ENCODE measurements at places on chromosomes 1 and 21.

DNA sequence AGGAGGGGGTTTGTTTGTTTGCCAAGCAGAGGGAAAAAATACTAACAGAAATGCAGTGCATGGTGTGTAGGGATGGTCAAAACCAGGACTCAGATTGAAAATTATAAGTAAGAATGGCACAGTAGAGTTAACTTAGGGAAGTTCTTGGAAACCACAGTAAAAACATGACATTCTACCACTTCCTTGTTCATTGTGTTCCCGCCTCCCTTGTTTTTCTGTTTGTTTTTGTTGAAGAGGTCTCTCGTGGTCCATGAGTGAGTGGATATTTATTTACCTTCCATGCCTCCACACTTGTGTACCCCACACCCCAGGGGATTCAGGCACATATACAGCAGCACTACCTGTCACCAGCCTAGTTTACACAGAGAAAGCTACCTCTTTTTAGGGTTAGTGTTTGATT is 69.6 kb downstream of the OLFML2B start:
- no peak for DNase-seq

GRCh38 chr1:61853583-61853982 is 111.3 kb downstream of the PATJ start:
- DNase-seq = peak; percentile 44

- peak; percentile 56 for DNase-seq
Measured at GRCh38 chr1:10835822-10836421, 39.5 kb upstream of the CASZ1 start.

DNA sequence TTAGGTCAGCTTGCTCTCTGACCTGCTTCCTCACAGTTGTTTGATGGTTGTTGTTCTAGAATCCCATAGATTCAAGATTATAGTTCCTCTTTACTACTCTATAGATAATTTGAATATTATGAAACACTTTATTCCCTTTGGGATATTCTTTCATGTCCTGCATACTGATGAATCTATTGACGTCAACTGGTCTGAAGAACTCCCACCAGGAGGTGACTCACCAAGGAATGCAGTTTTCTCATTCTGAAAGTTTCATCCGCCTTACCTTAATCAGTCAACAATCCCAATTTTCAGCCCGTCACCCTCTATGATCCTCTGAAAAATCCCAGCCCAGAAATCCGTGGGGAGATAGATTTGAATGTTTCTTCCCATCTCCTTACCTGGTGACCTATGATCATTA is 834.1 kb upstream of the PRMT6 start:
- DNase-seq = peak; percentile 63

DNA sequence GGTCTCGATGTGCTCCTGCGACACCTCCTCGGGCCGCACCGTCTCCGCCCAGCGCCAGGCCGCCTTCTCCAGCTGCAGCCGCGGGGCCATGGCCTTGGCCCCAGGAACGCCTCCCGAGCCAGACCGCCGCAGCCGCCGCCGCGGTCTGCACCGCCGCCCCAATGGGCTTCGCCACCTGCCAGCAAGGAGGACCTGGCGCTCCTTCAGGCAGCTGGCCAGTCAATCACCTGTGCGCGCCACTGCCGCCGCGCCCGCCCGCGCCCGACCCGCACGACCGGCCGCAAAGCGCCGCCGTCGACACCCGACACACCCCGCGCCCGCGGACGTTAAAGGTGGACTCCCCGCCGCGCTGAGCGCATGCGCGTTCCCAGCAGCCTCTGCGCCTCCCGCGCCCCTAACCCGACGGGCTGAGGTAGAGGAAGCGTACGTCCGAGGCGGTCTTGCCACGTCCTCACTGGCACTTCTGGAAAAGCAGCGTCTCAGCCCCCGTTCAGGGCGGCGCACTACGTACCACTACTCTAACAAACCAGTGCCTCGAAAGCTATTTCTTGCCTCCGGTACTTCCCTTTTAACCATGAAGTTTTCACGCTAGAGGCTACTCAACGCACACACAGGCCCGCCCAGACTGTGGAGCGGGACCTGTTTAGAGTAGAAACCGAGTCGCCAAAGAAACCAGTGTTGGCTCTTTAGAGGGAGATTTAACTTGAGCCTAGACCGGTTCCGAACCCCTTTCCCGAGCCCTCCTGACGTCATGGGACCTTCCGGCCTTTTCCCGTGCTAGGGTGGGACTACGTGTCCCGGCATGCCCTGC is at the start of gene USP48:
Gene USP48 (minus strand): TSS at position 282 of the 811 bp plus-strand sequence. CDS start 192 bp downstream, at position 90.
- DNase-seq = peak; percentile 97
